ENCODE measurements at places on chromosomes 7 and 10.
A peak's percentile ranks its signal among the peaks of the same experiment; 100 is the strongest.

GRCh38 chr10:97195706-97196222 is 10.0 kb upstream of the SLIT1 start:
- no peak for DNase-seq

DNA sequence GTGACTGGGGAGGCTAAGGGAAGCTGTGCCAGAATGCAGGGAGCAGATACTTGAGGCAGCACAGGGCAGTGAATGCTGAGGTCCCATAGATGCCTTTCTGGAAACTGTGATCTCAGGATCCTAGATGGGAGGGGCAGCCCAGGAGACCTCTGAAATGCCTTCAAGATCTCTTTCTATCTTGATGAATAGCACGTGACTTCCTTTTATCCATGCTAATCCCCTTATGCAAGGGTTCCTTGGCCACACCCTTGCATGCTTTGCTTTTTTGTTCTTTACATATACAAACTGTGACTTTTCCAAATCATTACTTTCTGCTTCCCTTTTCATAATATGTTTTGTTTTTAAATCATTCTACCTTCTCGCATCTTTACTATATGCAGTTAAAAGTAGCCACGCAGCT is 14.7 kb downstream of the ATRNL1 start:
- DNase-seq = no peak

DNA sequence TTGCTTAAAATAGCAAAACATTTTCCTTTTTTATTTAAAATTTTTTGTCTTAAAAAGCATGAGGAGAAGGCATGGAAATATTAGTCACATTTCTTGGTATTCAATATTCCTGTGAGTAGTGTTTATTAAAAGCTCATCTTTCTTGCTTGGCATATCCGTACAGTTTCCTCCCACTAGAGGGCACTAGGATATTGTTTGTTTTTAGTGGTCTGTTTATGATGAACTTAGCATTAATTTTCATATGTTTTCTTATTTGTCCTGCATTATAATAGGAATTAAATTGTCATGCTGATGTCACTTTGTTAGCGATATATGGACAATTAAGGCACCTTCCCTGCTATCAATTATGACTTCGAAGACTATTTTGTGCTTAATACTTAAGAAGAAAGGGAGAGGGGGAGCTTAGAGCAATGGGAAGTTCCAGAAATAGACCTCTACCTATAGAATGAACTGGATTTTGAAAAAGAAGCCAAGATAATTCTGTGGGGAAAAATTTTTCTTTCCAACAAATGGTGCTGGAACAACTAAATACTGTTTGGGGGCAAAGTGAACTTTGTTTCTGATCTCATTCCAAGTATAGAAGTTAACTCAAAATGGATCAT is 91.0 kb upstream of the STRIP2 start:
- peak; percentile 37 for DNase-seq

- DNase-seq = no peak
Measured at GRCh38 chr10:106815427-106816043, 349.0 kb downstream of the SORCS1 start.

DNA sequence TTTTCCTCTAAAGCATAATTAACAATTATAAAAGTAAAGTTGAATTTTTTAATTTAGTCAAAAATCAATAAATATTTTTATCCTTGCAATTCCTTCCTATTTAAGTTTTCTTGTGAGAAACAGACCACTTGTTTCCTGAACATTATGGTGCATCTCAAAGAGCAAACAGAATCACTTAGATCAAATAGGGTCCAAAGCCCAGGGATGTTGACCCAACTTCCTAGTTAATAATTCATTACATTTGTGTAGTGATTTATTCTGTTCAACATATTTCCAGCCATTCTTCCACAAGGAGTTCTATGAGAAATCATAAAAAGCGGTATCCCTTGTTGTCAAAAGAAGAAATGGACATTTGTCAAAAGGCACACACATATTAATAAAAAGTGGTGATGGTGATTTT is 315.6 kb downstream of the LRRTM3 start:
- no peak for DNase-seq

GRCh38 chr7:99561737-99562051 is 3.3 kb downstream of the ZNF655 start:
- no peak for DNase-seq

GRCh38 chr7:77794000-77794399 is 4.2 kb downstream of the TMEM60 start:
- DNase-seq = no peak

- DNase-seq = no peak
Measured at GRCh38 chr7:123075838-123076467, 80.5 kb upstream of the TAS2R16 start.

DNA sequence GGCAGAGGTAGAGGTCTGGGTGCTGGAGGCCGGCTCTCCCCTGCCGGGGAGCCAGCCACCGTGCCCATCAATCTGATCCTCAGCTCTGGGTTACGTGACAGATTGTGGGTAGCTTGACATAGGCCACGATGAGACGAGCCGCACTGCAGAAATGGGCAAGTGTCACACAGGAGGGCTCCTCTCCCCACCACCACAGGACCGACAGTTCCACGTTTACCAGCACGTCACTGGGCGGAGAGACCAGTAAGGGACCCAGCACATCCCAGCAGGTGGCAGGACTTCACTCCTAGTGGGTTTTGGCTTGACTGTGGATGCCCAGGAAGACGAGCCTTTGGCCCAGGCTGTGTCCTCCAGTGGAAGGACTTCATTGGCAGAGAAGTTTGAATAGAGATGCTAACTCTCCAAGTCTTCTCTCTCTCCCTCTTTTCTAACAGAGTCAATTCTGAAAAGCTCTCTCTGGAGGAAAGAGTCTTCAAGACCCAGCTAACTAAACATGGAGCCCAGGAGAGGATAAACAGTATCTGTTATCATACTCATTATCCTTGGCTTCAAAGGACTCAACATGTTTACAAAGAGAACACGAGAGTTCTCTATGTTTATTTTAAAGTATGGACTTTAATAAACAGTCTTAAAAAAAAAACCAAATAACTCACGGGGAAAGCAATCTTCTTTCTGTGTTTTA is 129.3 kb upstream of the JCAD start:
- no peak for DNase-seq

DNA sequence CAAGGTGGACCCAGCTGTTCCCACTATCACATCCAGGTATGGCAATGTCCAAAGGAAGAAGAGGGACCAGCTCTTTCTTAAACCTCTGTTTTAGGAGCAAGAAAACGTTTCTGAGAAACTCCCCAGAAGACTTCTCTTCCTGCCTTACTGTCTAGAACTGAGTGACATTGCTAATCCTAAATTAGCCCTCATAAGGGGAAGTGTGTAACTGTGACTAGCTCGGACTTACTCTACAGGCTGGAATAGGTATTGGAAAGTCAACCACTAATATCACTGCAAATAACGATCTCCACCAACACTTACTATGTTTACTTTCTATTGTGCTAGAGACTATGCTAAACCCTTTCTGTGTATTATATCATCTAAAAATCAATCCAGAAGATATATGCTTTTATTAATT is 49.9 kb upstream of the RELN start:
- DNase-seq = no peak

GRCh38 chr10:52280051-52280450 is 34.0 kb upstream of the DKK1 start:
- no peak for DNase-seq

DNA sequence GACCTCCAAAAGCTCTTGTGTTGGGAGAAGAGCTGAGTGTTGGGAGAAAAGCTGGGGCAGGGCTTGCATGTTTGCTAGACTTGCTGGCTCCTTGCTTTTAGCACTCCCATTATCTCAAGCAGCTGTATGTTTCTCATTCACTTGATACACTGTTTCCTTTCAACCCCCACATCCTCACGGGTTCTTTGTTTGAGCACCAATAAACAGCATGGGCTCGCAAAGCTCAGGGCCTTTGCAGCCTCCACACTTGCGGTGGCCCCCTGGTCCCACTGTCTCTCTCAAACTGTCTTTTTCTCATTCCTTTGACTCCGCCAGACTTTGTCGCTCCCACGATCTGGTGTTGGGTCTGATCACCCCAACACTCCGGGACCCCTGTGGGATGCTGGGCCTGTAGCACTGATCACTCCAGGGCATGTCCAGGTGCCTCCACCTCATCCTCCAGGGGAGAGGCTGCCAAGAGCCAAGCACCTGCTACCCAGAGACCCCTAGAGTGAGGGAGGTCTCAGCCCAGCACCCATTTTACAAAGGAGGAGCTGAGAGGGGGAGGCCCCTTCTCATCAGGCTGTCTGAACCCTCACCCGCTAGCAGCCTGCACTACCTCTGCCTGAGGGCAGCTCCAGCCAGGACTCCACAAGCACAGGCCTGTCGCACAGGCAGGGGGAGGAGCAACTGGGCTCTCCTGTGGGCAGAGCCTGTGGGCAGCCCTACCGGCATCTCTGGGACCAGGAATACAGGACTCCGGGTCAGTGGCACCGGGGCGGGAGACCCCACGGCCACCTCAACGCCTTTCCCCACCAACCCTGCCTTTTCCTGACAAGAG is 49.1 kb upstream of the MSMB start:
- no peak for DNase-seq

- DNase-seq = no peak
Measured at GRCh38 chr7:36203071-36203790, 50.2 kb downstream of the EEPD1 start.

GRCh38 chr10:108250936-108251620 is 1086.6 kb upstream of the SORCS1 start:
- DNase-seq = no peak

DNA sequence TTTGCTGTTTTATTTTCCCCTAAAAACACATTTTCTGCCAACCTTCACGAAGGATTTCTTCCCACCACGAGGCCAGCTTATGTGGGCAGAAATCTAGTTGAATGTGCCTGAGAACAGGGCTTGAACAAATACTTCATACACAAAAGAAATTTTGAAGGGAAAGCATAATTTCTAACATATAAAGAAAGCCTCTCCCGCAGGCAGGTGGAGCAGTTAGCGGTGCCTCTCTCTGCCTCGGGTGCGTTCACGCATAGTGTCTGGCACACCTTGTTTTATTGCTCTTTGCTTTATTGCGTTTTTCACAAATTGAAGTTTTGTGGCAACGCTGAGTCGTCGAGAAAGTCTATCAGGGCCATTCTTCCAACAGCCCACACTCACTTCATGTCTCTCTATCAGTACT is 7.0 kb upstream of the CSGALNACT2 start:
- no peak for DNase-seq

GRCh38 chr7:92956575-92956974 is 120.2 kb upstream of the CDK6 start:
- DNase-seq = no peak

DNA sequence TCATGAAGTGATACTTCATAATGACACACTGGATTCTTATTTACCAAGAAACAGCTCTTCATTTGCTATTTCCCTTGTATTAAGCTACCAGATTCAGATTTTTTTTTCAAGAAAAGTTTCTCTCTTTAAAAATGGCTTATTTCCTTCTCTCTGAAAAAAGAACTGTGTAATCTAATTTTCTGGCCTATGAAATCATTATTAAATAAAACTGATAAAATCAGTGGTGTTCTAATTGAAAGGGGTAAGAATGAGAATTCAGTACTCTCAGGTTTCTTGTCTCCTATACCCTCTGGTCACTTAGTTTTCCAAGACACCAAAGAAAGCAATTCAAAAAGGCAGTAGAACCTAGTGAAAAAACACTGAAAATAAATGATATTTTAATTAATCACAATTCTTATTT is 10.3 kb downstream of the JMJD1C start:
- no peak for DNase-seq

- DNase-seq = peak; percentile 21
Measured at GRCh38 chr7:111086532-111086931, 4.4 kb upstream of the LRRN3 start.

- DNase-seq = no peak
Measured at GRCh38 chr7:141960687-141961422, 12.7 kb downstream of the TAS2R38 start.

DNA sequence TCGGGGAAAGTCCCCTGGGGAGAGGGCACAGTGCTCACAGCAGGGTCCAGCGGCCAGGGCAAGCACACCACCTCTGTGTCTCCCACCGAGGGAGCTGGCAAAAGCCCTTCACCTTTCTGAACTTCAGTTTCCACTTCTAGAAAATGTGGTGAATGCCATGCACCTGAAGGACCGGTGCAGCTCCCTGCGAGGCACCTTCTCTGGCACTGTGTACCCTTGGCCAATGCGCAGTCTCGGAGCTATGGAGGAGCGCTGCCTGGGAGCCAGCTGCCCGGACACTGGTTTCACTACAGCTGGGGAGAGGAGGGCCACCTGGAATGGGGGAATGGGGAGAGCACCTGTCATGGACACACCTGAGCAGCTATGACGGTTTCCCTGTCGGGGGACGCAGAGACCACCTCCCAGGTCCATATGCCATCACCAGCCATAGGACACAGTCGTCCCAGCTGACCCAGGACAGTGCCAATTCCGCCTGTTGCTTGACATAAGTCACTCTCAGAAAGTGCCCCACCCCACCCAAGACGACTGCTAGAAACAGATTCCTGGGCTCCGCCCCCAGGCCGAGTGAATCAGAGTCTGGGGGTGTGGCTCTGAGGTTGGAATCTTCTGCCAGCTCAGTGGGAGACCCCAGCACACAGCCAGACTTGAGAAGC is 16.8 kb downstream of the RASGEF1A start:
- no peak for DNase-seq

- DNase-seq = no peak
Measured at GRCh38 chr10:24254180-24254579, 45.2 kb downstream of the KIAA1217 start.

DNA sequence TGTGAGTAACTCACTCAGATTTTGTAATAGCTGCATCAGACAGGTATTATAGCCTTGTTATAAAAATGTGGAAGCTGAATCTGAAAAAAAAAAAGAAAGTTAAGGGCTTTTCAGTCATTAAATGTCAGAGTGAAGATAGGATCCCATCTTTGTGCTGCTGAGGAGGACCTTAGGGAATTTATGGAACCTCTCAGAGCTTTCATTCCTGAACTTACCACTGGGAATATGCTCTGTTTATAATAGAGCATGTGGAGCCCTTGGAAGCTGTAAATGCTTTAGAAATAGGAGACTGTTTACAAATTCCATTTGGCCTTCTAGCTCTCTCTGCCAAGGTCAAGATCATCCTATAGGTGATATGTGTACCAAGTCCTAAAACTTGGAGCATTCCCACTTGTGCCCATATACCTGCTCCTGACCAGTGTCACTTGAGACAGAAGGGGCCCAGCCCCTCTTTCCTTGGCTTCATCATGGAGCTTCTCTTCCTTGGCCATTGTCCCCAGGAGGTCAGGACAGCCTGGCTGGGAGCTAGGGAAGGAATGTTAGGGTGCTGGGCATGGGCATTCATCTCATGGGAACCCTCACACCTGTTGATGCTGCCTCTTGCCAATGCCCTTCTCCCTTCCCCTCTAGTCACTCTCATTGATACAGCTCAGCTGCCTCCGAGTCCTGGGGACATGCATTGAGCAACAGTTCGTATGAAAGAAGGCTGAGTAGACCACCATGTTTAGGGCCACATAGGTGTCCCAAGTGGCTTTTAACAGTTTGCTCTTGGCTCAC is 105.3 kb downstream of the LRRC18 start:
- no peak for DNase-seq

Data from HCT116 (cell line).